Endothelial cell (in vitro differentiated cells): ENCODE measurements at places on chromosomes 11 and 22. TPM values are rescaled to one million over a fixed set of nuclear protein-coding genes. Genes with fewer than 3 reads are reported as not detected.

GRCh38 chr11:109945626-109946321 is 147.4 kb upstream of the ZC3H12C start:
- H3K27me3 ChIP-seq, result peaks cover 2% of the 10 kb centered on the region
- H3K27ac ChIP-seq, result peak overlapping the region; percentile 82
- H3K4me3 ChIP-seq, result no peak overlapping the region
- H3K4me1 ChIP-seq, result peaks cover 9% of the 10 kb centered on the region
- DNase-seq, result no peak

- H3K4me3 ChIP-seq, result no peak overlapping the region
- no peaks in the 10 kb centered on the region for H3K4me1 ChIP-seq
- H3K27me3 ChIP-seq, result no peaks in the 10 kb centered on the region
These were observed 372.8 kb upstream of the CCDC179 start for GRCh38 chr11:23233075-23233474.

KIRREL3 gene
- total RNA-seq, result 0.38 TPM

FAM180B gene
- 0.31 TPM for total RNA-seq

ZP1 gene
- not detected for total RNA-seq

SLC22A25 gene
- not detected for total RNA-seq

TAF1D gene
- total RNA-seq, result 131 TPM

FAM83F gene
- 3.5 TPM for total RNA-seq

IFITM10 gene
- 0.64 TPM for total RNA-seq

ALG8 gene
- 31.4 TPM for total RNA-seq
